Stimulated activated CD8-positive, alpha-beta memory T cell treated with anti-CD3 and anti-CD28 coated beads, Interleukin-4, amount 100 ng/mL, for 1 hour (primary cell): ENCODE measurements at places on chromosomes 3 and 15.
A peak's percentile ranks its signal among the peaks of the same experiment; 100 is the strongest.

GRCh38 chr3:71456156-71456555, 127.4 kb downstream of the FOXP1 start:
- no peak for DNase-seq

- no peak for DNase-seq
Observed at GRCh38 chr3:45347315-45348000, 40.9 kb upstream of the LARS2 start.

- no peak for DNase-seq
Observed at GRCh38 chr3:184566441-184567414, 5.1 kb downstream of the EPHB3 start.

DNA sequence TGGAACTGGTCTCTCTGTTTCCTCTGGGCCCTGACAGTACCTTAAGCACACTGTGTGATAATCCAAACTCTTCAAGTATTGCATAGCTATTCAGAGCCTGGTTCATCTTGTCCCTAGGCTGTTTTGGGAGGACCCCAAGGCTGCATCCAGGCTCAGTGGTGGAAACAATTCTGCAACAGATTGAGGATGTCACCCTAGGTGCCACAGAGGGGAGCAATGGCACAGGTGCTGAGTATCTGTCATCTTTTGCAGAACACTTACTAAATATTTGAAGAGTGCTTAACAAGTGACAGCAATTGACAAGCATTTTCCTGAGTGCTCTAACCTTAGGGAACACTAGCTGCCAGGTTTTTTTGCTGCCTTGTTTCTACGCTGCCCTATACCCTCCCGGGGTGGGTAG, 27.8 kb downstream of the STARD5 start:
- no peak for DNase-seq

DNA sequence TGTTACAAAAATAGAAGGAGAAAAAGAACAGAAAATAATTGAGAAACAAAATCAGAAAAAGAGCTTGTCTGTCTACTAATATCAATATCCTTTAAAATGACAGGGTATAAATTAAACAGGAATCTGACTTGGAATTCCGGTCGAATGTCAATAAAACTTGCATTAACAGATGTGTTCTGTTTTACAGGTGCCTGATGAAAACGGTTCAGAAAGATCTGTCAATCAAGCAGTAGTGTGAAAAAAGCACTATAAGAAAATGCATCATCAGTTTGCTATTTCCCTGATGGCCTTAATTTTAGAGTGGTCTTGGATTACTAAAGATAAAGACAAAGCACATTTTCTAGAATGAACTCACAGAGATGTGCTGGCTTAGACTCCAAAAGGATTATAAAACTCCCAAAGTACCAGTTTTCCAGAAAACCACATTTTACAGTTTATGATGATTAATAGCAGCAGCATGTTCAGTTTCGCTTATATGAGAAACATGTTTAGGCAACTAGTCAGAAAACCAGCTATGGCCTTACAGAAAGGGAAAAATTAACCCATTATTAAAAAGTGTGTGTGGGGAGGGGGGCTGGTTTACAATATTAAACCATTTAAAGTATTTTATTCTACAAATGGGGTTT, 8.2 kb upstream of the C3orf38 start:
- no peak for DNase-seq

- DNase-seq: no peak
Observed at GRCh38 chr15:35506272-35506870, 39.6 kb downstream of the DPH6 start.

- DNase-seq: peak; percentile 58
Observed at GRCh38 chr15:63436872-63437375, 55.3 kb upstream of the CA12 start.
